ENCODE measurements at places on chromosomes 2 and 18.

- DNase-seq: no peak
Measured at GRCh38 chr2:241163601-241164118, 13.4 kb downstream of the PPP1R7 start.

DNA sequence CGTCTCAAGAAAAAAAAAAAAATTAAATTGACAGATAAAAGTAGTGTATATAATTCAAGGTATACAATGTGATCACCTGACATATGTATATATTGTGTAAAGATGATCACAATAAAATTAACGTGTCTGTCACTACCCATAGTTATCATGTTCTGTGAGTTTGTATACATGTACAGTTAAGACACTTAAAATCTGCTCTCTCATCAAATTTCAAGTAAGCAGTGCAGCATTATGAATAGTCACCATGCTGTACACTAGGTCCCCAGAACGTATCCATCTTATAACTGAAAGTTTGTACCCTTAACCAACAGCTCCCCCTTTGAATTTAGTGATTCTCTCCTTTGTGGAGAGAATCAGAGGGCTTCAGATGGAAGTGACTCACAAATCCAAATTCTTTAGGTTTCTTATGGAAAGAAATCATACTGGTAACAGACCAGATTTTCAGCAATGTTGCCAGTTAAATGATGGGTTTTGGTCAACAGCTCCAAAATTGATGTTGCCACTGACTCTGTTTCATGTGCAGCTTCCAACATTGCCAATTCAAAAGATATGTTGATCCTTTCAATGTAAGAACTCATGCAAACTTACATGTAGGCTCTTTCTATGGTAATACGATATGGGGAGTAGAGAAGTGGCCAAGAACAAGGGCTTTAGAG is 281.5 kb downstream of the AFF3 start:
- DNase-seq: no peak

GRCh38 chr2:1227274-1227900 is 185.9 kb upstream of the TPO start:
- no peak for DNase-seq

DNA sequence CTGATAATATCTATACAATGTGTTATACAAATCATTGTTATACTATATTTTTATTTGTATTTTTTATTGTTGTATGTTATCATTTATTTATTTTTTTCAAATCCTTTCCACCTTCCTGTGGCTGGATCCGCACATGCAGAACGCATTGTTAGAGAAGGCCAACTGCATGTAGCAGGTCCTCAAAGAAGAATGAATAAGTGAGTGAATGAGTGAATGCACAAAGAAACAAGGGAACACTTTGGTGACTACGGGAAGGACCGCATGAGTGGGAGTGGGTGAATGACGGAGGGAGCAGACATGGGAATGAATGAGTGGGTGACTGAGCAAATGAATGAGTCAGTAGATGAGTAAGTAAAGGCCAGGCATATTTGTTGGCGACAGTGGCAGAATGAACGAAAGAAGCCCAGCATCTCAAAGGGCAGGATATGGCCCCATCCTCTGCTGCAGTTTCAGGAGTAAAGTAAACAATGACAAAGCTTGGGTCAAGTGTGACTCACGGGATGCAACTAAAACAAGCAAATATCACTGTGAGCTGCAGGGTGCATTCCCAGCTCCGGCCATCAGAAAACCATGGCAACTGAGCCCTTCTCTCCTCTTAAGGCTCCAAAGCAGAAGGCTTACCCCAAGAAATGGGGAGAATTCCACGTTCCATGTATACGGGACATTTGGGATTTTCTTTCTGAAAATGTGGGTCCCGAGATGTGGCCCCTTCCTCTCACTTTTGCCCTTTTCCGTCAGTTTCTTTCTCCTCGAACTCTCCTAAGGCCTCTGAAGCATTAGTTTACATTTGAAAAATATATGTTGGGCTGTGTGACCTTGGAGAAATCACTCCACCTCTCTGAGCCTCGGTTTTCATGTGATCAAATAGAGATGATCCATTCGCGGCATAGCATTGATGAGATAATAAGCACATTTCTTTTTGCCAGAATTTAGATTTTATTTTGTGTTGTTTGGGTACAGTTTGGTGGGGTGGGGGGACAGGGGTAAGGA is 24.5 kb downstream of the KCNF1 start:
- peak; percentile 75 for DNase-seq

DNA sequence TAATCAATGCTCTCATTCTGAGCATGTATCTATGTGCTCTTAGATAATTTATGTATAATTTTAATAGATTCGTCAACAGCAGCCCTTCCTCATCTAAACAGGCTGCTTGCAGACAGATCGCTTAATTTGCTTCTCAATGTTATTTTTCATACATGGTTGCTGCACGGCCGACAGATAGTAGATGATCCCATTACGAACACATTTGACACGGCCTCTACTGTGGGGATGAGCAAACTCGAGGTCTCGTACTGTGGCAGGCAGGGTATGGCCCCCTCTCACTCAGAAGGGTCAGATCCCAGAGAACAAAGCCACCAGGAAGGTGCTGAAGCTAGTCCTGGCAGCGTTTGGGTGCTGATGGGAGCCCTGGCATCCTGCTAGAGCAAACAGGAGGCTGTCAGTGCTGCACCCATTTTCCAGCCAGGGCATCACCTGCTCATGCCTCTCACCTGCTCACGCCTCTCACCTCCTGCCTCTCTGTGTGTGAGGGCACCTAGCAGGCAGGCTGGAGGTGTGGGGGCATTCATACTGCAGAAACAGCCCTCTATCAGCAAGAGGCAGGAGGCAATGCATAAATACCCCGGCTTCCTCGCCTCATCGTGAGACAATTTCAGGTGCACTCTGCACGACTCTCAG is 80.0 kb downstream of the KLHL29 start:
- DNase-seq: no peak

DNA sequence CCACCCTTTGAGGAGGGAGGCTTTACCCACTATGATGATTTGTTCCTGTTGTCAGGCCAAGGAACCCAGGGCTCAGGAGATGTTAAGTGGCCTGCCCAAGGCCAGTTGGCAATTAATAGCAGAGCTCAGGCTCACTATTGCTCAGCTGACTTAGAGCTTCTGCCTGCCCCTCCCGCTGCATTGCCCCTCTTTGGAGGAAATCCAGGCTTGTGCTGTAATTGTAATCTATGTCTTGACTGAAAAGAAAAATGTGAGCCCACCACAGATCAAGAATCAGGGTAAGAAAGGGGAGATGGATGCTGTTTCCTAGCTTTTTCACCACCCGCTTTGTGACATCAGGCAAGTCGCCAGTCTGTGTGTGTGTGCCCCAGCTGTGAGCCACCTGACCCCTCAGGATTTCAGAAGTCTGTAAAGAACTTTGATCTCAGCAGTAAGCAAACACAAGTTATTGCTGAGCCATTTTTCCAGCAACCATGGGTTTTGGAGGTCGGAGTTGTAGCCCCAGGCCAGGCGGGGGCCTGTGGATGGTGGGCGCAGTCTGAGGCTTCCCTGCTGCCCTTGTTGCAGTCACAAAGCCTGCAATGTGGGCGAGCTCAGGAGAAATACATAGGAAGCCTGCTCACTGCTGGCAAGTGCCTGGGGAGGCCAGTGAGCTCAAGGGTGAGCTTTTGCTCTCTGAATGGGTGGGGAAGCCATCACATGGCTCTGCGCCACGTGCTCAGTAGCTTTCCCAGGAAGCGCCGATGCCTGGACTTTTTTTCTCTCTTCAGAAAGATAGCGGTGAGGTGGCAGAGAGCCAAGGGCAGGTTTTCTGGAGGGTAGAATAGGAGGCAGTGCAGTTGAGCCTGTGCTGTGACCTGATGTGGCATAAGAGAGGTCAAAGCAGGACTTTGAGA is 6.1 kb downstream of the CABLES1 start:
- DNase-seq: no peak

All from fibroblast of skin of left quadriceps (primary cell).